ENCODE measurements at places on chromosomes 3 and 15. TPM values are rescaled to one million over a fixed set of nuclear protein-coding genes. Genes with fewer than 3 reads are reported as not detected.

RARRES1 gene
- 0.59 TPM for total RNA-seq

LCTL gene
- not detected for total RNA-seq

ZNF639 gene
- 37.5 TPM for total RNA-seq

CIDEC gene
- total RNA-seq = 10.3 TPM

PIGZ gene
- 3.3 TPM for total RNA-seq

XCR1 gene
- total RNA-seq = not detected

BBS4 gene
- total RNA-seq = 15.1 TPM

MAGI1 gene
- total RNA-seq = 5.5 TPM

EFHB gene
- total RNA-seq = 1.4 TPM

ACKR2 gene
- total RNA-seq = 0.20 TPM

LACTB gene
- 14.5 TPM for total RNA-seq

KCNAB1 gene
- not detected for total RNA-seq

MST1R gene
- total RNA-seq = 0.37 TPM

SLC25A20 gene
- total RNA-seq = 9.9 TPM

CD96 gene
- total RNA-seq = not detected

GOLGA8J gene
- not detected for total RNA-seq

ZPLD1 gene
- not detected for total RNA-seq

TMC3 gene
- total RNA-seq = not detected

TMEM207 gene
- total RNA-seq = not detected

SYNM gene
- total RNA-seq = 2.2 TPM

NANOGP8 gene
- total RNA-seq = 0.73 TPM

LRRC31 gene
- not detected for total RNA-seq

TPRG1 gene
- 0.78 TPM for total RNA-seq

ANKRD28 gene
- 225 TPM for total RNA-seq

SUCNR1 gene
- total RNA-seq = not detected

LTF gene
- not detected for total RNA-seq

DISP2 gene
- under 0.01 TPM for total RNA-seq

GPR62 gene
- total RNA-seq = 0.20 TPM

GP5 gene
- under 0.01 TPM for total RNA-seq

UMPS gene
- total RNA-seq = 36.9 TPM

LMAN1L gene
- total RNA-seq = not detected

LRTM1 gene
- total RNA-seq = not detected

FAM81A gene
- 3.3 TPM for total RNA-seq

LRRK1 gene
- total RNA-seq = 17.0 TPM

IL20RB gene
- 1.8 TPM for total RNA-seq

PLSCR2 gene
- total RNA-seq = not detected

SST gene
- not detected for total RNA-seq

SOX14 gene
- not detected for total RNA-seq

Data from subcutaneous preadipocyte (primary cell).